ENCODE measurements at places on chromosomes 5 and 9. TPM values are rescaled to one million over a fixed set of nuclear protein-coding genes. Genes with fewer than 3 reads are reported as not detected.

The PCDHGB3 gene
- total RNA-seq: 4.8 TPM

The PDCD1LG2 gene
- 1.6 TPM for total RNA-seq

The C9orf50 gene
- not detected for total RNA-seq

The LRRC19 gene
- not detected for total RNA-seq

The GZMA gene
- total RNA-seq: 0.41 TPM

The ARAP3 gene
- total RNA-seq: 16.1 TPM

The NUDT2 gene
- 50.7 TPM for total RNA-seq
